Cerebellar nuclear complex (tissue), 1 donor: ENCODE measurements at places on chromosomes 16 and 17.

DNA sequence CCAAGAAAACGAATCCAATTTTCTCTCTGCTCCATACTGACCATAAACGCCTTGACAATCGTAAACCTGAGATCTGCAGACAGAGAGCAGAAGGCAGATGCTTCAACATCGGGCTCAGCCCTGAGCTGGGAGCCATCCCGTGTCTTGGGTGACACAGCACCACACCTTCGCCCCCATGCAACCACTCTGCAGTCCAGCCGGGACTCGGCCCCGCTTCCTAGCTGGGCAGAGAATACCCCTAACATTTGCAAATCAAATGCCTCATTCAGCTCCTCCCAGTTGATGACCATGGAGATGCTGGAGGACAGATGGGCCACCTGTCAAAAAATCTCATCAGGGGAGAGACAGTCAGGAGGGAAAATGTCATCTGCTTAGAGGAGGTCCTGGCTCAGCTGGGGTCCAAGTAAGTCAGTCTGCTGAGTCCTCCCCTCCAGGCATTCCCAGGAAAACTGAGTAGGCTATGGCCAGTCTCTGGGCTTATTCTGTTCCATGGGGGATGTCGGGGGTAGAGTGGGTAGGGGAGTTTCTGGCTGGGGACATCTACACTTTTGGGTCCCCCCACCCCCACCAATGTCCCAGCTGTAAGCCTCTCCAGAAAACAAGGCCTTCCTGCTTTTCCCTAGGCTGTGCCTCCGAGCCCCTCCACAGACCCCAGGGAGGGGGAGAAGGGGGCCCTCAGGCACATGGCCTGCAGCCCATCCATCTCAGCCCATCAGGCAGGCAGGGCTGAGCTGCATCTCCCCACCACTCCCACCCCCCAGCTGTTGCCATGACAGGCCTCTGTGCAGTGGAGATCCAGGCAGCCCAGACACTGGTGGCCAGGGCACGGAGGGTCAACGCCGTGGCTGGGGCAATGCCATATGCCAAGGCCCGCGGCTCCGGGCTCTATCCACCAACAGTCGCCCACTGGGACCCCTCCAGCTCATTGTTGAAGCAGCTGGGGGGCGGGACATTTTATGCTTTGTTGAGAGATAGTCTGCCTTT lies 158.6 kb downstream of the AXIN2 start:
- DNase-seq = no peak

DNA sequence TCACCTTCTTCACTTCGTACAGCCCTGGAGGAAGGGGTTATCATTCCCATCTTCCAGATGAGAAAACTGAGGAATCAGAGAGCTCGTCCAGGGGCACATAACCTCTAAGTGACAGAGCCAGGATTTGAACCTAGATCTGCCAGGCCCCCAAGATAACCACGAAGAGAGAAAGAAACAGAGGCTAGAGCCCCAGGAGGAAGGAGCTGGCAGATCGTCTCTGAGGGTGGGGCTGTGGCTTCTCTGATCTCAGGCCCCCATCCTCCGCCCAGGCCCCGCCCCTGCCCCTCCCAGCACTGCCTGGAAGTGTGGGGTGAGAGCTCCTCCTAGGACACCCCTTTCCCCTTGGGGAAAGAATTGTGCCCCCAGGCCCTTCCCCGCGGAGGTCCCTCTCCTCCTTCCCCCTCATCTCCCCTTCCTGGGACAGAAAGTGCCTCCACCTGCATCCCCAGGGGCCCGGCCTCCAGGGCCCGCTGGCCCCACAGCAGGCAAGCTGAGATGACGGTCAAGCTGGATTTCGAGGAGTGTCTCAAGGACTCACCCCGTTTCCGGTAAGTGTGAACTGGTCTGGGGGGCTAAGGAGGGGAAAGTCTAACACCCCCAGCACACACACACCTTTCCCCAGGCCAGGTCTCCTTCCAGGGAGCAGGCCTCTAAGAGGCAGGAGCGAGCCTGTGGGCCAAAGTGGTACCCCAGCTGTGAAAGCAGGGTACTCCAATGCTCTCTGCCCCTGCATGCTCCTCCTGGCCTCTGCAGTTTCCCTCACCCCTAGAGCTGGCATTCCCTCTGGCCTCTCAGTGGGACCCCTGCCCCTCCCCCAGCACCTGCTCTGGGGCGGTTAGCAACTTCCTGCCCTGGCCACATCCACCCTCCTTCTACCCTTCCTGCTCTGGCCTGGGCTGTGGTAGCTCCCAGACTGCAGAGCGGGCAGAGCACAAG lies at the start of gene ACAP1:
Gene ACAP1 (plus strand): TSS at position 290 of the 936 bp plus-strand sequence. CDS start 206 bp downstream, at position 496.
- no peak for DNase-seq

DNA sequence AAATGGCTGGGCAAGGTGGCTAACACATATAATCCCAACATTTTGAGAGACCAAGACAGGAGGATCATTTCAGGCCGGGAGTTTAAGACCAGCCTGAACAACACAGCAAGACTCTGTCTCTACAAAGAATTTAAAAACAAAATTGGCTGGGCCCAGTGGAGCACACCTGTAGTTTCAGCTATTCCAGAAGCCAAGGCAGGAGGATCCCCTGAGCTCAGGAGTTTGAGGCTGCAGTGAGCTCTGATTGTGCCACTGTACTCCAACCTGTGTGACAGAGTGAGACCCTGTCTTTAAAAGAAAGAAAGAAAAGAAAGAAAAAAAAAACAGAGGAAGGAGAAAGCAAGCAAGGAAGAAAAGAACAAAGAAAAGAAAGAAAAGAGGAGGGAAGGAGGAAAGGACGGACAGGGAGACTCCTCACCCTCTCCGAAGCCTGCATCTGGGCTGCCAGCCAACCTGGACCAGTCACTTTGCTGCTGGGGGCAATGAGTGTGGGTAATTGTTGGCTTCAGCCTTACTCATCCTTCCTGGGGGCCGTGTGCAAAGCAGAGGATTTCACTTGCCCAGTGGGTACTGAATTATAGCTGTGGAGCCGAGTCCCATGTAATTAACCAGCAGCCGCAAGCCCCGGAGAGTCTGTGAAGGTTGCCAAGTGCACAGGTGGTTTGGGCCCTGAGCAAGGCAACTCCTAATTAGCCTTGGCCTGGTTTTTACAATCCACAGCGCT lies 6.7 kb upstream of the MT4 start:
- DNase-seq = peak; percentile 96

GRCh38 chr16:69544088-69544487 lies 21.7 kb upstream of the NFAT5 start:
- DNase-seq = no peak

GRCh38 chr16:65959983-65960382 lies 406.5 kb upstream of the CDH5 start:
- no peak for DNase-seq

DNA sequence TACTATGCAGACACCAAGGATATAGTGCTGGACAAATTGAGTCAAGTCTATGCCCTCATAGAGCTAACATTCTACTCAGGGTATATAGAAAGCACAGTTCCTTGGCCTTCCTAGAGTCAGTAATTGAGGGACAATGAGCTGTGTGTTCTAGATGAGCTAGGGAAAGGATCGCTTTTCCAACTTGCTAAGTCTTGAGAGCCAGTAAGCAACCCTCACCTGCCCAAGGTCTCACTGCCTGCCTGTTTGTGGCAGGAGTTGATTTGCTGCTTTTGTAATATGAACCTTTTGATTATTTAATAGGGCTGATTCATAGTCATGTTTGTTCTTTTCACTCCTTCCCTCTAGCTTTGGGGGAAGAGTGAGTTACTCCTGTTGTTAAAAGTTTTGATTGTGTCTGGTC lies 6.5 kb downstream of the DDX42 start:
- no peak for DNase-seq

DNA sequence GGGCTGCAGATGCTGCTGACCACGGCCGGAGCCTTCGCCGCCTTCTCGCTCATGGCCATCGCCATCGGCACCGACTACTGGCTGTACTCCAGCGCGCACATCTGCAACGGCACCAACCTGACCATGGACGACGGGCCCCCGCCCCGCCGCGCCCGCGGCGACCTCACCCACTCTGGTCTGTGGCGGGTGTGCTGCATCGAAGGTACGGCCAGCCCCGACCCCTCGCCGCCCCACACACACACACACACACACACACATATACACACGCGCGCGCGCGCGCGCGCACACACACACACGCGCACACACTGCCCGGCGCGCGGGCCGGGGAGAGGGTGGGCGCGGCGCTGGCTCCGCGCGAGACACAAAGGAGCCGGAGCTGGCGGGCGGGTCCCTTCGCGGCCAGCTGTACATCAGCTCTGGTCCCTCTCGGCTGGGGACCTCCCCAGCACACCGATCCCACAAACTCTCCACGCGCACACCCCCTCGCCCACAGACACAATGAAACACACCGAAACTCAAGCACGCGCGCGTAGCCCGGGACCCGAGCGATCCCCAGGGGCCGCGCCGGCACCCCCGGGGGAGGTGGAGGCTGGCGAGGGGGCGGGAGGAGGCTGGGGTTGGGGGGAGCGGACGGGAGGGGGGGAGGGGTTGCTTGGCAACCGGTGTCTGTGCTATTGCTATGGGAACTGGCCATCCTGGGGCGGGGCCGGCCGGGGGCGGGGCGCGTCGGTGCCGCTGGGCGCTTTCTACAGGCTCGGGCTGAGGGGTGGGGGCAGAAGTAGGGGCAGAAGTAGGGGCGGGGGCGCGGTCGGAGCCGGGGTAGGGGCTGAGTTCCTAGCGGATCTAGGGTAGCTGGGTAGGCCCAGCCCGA lies 658 bp downstream of the CACNG4 start:
- no peak for DNase-seq
